ENCODE measurements at places on chromosomes 5 and 9. TPM values are rescaled to one million over a fixed set of nuclear protein-coding genes. Genes with fewer than 3 reads are reported as not detected.

DNA sequence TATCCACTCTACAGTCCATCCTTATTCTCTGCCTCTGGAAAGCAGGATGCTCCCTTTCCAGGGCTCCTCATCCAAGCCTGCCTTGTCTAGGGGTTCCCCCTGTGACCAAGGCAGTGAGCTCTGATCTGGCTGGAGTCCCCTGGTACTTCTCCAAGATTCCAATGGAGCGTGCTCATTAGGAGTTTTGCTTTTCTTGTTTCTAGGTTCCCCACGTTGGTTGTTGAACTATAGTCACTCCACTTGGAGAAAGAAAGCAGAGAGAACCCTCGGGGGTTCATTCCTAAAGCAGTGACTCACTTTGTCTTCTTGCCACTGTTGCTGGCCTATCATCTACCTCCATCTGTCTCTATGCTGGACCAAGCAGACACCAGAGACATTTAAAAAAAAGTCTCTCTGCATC lies 192.6 kb downstream of the TLE4 start:
- DNase-seq, result peak; percentile 55

SLC25A48 gene
- polyA plus RNA-seq, result 0.19 TPM

- no peak for DNase-seq
These were observed 315.3 kb upstream of the MSX2 start for GRCh38 chr5:174409070-174409469.

- no peak for DNase-seq
These were observed 5.8 kb downstream of the DPP7 start for GRCh38 chr9:137108608-137109249.

DNA sequence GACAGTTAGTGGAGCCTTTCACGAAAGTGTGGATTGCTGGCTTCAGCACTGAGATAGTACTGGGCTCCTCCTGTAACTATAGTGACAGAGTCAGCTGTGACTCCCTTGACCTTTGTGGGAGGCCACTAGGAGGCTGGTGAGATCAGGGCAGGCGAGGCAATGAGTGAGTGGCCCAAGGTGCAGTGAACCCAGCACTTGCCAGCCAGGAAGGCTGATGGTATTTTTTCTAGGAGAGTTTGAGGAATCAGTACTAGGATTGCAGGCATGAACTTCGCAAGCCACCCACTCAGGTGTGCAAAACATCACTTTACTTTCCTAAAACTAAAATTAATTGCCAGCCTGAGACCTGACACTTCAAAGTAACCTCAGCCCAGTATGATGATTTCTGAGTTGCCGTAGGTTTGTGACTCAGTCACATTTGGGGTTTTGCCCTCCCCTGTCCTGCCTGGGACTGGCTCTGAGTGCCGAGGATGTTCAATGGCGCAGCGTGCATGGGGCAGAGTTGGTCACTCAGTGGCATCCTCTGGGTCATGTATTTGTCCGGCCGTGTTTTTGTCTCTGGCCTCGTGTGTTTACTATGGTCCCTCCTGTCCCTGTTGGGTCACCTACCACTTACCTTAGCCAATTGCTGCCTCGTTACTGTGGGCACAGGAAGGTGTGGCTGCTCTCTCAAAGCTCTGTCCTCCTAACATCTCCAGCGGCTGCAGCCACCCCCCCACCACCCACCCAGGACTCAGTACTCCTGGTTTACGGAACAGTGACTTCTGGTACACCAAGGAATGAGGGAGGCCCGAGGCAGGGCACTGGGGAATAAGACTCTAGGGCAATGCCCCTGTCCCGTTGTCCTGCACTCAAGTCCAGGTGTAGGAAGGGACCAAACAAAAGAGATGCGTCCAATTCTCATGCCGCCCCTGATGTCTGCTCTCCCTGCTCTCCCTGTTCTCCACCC lies 67.2 kb downstream of the IL31RA start:
- DNase-seq, result no peak

DNA sequence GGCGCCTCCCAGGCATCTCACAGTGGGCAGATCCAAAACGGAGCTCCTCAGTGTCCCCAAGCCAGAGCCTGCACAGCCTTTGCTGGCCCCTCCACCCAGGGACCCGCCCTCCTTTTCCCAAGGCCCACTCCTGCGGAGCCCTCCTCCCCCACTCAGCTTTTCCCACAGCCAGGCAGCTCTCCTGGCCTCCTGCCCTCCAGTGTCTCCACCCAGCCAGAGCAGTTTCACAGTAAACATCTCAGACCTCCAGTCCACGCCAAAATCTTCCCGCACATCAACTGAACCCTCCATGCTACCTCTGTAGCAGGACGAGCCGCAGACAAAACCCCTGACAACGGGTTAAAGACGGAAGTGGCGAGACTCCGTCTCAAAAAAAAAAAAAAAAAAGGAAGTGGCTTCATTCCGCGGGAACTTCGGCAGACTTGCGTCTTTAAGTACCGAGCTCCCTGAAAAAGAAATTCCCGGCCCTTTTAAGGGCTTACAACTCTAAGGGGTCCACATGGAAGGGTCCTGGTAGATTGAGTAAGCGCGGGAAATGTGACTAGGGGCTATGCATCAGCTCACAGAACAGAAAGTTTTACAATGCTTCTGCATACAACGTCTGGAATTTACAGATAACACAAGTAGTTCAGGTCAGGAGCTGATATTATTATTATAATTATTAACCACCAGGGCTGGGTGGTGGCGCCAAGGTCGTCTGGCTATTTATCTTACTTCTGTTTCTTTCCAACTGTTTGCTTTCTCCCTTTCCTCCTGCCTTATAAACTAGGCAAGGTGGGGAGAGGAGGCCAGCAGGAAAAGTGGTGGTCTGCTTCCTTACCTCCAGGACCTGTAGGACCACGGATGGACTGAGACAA lies 11.4 kb upstream of the GRIN1 start:
- DNase-seq, result no peak

EIF4E1B gene
- polyA plus RNA-seq, result not detected

- no peak for DNase-seq
These were observed at the start of gene RGS14 for GRCh38 chr5:177357459-177358351. TSS of gene RGS14 (plus strand) at chr5:177357924. CDS start at chr5:177358025, 101 bp downstream.

PCDHB14 gene
- 6.3 TPM for polyA plus RNA-seq

MEGF9 gene
- 6.1 TPM for polyA plus RNA-seq

GRCh38 chr5:103327893-103328292 lies 69.3 kb downstream of the MACIR start:
- DNase-seq, result no peak

- DNase-seq, result no peak
These were observed 47.8 kb downstream of the ERGIC1 start for GRCh38 chr5:172881691-172882370.

DNA sequence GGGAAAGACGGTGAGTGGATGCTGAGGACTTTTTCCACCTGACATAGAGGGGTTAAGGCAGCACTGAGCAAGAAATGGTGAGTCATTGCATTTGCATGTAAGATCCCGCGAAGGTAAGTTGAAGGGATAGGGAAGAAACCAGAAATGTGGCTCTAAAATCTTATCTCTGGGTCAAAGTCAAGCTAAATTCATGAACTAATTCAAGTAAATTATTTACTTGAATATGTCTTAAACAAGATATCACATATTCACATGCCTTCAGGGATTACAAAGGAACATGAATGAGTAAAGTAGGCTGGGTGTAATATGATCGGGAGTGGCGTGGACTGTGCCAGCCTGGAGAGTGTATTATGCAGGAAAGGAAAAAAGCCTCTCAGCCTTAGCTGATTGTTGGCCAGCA lies 74.4 kb upstream of the EQTN start:
- no peak for DNase-seq

NLN gene
- polyA plus RNA-seq, result 19.1 TPM

GRCh38 chr5:4533457-4534105 lies 606.5 kb upstream of the ADAMTS16 start:
- DNase-seq, result no peak

DNA sequence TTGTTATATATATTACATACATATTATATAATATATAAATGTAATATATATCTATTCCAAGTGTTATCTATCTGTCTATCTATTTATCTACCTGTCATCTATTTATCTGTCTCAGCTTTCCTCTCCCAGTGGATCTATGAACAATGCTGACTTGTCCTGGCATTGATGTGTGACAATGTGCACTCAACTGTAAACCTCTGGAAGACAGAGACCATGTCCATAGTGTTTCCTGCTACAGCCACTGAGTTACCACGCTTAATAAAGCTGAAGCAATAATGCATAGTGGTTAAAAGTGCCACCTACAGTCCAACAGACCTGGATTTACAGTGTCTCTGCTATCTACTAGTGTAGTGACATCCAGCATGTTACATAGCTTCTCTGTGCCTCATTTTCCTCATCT lies 57.2 kb upstream of the TMED7 start:
- no peak for DNase-seq

MFAP3 gene
- 25.2 TPM for polyA plus RNA-seq

DNA sequence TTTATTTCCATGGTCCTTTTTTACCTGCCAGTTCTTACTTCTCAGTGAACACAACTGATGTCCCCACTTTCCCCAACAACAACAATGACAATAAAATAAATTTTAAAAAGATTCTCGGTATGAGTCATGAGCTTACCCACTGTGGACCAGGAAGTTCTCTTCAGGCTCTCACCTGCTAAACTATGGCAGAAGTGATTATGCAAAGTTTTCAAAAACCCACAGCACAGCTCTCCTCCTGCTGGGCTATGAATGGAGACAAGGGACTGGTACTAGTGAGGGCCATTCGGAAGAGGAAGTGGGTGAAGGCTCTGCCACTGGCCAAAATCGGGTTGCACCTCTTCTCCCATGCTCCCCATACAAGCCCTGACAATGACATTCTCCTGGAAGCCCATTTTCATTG lies 429.4 kb downstream of the PIK3R1 start:
- no peak for DNase-seq

SELENOP gene
- 98.3 TPM for polyA plus RNA-seq

- no peak for DNase-seq
These were observed 932 bp downstream of the SLC12A2 start for GRCh38 chr5:128084228-128085167.

DNA sequence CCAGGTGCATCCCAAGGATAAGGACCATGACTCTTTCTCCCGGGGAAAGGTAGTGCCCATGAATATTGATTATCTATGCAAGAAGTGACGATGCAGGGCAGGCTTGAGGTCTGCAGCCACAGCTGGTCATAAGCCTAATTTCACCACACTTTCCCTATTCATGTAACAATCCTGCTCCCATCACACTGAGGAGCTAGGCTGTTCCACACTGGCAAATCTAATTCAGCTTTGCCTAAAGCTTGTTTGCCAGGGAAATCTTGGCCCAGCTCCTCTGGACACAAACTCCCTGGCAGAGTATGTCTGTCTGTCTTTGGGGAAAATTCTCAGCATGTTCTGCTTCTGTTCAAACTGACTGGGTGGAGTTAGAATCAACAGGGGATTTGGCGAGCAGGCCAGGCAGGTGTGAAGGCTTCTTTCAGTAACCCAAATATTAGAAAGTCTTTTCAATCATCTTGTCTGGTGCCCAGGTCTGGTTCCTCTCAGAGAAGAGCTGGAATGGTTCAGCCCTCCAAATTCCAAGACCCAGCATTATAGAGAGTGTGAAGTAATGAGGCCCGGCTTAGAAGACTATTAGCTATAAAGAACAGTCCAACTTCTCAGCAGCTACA lies 88.5 kb upstream of the SPDL1 start:
- no peak for DNase-seq

GRCh38 chr5:14301186-14301585 lies 158.0 kb downstream of the TRIO start:
- no peak for DNase-seq

- DNase-seq, result no peak
These were observed 69.3 kb downstream of the MAT2B start for GRCh38 chr5:163574472-163575440.

DNA sequence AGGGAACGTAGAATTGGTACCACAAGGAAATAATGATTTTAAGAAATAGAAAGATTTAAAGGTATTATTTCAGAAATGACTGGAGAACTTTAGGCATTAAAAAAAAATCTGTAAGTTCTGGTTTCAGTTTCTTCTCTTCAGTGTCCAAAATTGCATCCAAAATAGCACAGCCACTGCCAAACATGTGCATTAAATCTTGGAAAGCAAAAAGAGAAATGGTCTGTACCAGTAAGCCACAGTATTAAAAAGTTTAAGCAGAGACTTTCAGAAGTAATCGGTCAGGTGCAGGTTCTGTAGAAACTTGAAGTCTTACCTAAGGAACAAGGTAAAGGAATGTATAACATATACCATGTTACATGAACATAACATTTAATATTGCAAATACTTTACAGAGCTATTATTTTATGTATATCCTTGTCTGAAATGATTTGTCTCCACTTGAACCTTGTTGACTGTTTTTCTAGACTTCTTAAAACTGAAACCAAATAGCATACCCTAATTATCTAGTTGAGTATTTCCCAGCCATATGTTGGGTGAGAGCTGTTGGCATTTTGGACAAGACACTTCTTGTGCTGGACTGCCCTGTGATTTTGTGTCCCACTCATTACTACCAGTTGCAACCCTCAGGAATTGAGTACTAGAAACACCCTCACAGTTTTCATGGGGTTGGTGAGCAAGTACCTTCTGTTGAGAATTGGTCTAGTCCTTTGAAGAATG lies 32.1 kb downstream of the NIPBL start:
- peak; percentile 28 for DNase-seq

REEP2 gene
- 20.0 TPM for polyA plus RNA-seq

- DNase-seq, result no peak
These were observed 4.1 kb downstream of the QSOX2 start for GRCh38 chr9:136241542-136241941.

COMMD10 gene
- polyA plus RNA-seq, result 27.0 TPM

KIF4B gene
- 0.06 TPM for polyA plus RNA-seq

- DNase-seq, result no peak
These were observed 47.5 kb downstream of the RASGRF2 start for GRCh38 chr5:81007637-81008027.

GRCh38 chr9:76136986-76137385 lies 246.5 kb downstream of the PCSK5 start:
- no peak for DNase-seq

DNA sequence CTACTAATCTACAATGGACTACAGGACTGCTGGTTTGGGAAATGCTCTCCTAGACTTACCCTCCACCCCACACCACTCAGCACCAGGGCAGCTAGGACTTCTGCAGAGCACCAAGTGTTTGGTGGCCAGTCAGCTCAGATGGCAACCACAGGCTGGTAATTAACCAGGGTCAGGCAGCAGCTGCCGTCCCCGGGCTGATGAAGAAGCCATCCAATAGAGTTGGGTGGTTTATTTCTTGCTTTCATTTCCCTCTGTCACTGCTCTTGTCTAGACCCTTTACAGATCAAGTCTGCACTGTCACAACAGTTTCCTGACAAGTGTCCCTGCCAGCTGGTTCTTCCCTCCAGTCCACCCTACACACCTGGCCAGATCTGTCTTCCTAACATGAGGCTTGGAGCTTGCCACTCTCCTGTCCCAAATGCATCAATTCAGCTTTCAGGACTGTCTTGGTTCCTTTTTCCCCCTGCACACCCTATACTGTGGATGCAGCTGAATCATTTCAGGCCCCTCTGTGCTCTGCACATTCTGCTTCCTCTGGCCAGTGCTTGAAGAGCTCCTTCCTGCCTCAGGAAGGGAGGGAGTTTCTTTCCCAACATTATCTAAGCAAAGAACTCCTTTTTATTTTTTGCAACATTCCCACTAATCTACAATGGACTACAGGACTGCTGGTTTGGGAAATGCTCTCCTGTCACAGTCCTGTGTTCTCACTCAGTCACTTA lies 30.2 kb upstream of the HSPA9 start:
- no peak for DNase-seq

DNA sequence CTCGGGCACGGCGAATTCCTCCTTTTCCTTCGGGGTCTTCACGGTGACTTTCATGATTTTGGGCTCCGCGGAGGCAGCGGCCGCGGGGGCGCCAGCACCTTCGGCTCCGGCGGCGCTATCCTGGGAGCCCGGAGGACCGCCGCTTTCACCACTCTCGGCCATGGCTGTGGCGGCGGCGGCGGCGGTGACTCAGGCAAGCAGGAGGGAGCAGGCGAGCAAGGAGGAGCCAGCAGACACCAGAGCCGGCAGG lies 315 bp downstream of the UBQLN1 start:
- DNase-seq, result no peak
